ENCODE measurements at places on chromosomes 3 and 15.

GRCh38 chr3:48429317-48429959 is 448 bp downstream of the PLXNB1 start:
- DNase-seq: no peak

DNA sequence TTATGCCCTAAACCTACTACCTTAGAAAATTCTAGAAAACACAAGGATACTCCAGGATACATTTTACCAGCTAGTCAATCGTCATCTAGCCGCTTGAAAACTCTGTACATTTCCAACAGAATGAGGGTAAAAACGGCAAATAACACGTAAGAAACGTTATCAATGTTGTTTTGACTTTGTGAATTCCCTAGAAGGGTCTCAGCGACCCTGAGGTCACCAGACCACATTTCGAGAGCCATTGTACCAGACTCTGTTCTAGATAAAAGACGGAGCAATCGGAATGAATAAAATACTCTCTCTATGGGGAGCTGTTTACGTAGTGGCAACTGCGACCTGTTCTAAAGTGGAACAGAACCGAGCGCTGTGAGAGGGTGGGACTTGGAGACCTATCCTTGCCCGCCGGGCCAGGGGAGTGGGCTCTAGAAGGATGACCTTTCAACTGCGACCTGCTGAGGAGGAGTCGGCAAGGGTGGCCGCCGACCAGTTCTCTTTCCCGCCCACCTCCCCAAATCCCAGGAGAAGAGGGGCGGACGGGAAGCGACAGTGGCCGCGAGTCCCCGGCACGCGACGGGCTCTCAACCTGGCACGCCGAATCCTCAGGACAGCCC is 778 bp upstream of the AP4E1 start:
- DNase-seq: peak; percentile 1

DNA sequence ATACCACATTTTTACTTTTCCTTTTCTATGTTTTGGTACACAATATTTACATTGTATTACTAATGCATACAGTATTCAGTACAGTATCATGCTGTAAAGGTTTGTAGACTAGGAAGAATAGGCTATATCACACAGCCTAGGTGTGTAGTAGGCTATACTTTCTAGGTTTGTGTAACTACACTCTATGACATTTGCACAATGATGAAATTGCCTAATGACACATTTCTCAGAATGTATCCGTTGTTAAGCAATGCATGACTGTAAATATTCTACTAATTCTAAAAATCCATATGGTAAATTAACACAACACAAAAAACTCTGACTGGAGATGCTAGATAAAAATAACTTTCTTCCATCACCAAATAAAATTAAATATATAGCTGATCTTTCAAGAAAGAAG is 16.2 kb downstream of the NEDD4 start:
- no peak for DNase-seq

- DNase-seq: no peak
Measured at GRCh38 chr15:48560321-48561051, 85.0 kb downstream of the FBN1 start.

DNA sequence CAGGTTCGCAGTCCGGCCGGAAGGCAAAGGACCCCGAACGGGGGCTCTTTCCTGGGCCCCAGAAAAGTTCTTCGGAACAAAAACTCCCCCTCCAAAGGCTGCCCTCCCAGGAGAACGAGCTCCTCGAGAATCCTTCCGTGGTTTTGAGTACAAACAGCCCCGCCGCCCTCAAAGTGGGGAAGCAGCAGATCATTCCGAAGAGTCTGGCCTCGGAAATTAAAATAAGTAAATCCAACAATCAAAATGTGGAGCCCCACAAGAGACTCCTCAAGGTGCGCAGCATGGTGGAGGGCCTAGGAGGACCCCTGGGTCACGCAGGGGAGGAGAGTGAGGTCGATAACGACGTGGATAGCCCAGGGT is 1.3 kb downstream of the ARHGEF26 start:
- DNase-seq: no peak

DNA sequence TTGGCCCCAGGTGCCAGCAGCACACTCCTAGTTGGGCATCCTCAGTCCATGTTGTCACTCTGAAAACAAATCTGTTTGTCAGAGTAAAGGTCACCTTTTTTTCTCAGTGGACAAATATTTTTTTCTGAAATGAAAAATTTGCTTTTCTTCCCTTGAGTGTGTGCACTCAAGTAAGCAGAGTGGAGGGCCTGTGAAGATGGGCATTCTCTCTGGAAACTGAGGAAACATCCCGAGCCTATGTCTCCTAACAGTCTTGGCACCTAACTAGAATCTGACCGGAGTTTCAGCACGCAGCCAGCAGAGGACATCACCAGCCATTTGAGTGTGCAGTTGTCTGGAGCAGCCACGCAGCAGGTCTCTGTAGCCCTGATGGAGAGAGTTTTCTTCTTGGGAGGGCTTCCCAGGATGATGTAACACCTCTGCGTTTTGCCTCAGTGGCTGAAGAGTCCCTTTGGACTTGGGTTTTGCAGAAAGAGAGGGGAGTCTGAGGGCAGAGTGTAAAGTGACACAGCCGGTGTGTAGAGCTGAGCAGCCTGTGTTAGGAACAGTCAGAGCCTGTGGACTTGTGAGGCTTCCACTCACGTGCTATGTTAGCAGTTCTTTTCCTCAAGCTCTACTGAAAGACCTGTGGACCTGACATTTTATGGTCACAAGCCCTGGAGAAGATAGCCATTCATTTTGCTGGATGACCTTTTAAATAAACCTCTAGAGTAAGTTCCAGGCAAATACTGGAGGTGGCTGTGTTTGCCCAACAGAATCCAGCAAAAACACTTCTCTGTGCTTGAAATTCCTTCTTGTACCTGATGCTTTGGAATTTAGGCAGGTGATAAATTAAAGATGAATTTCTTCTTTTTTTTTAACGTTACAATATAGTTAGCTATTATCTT is 51.6 kb downstream of the ABHD2 start:
- DNase-seq: no peak

DNA sequence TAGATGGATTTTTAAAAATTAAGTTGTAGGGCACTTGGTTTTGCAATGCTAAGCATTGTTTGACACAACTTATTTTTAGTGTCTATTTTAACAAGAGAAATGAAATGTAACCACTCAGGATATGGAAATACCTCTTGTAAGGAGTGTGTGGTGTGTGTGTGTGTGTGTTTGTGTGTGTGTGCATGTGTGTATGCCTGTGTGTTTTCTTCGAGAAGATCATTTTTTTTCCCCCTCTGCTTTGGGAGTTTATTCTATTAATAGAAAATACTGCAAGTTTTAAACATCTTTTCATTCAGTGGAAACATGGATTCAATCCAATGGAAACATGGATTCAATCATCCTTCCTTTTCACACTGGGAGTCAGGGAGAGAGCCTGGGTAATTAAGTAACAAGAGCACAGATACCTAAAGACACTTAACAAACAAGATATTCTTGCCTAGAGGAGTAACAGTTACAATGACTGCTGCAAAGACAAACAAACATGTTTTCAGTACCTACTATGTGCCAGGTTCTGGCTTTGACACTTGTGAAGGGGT is 567.2 kb upstream of the TBL1XR1 start:
- DNase-seq: no peak

- no peak for DNase-seq
Measured at GRCh38 chr15:77529394-77530159, 103.1 kb downstream of the LINGO1 start.

DNA sequence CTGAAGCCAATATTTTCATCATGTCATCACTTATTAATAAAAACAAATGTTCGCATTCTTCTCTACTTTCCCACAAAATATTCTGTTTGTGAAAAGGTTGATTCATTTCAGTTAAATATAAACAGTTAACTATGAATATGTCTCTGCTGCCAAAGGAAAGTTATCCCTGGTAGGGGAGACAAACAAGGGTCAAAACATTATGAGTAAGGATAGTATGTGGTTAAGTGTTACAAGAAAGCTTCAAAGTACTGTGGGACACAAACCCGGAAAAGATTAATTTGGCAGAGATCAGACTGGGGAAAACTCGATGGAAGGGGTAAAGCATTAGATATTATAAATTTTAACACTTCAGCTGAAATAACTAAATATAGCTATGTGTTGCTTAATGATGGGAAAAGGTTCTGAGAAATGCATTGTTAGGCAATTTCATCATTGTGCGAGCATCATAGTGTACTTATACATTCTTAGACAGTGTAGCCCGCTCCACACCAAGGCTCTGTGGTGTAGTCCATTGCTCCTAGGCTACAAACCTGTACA is 436.5 kb upstream of the TBL1XR1 start:
- DNase-seq: no peak

DNA sequence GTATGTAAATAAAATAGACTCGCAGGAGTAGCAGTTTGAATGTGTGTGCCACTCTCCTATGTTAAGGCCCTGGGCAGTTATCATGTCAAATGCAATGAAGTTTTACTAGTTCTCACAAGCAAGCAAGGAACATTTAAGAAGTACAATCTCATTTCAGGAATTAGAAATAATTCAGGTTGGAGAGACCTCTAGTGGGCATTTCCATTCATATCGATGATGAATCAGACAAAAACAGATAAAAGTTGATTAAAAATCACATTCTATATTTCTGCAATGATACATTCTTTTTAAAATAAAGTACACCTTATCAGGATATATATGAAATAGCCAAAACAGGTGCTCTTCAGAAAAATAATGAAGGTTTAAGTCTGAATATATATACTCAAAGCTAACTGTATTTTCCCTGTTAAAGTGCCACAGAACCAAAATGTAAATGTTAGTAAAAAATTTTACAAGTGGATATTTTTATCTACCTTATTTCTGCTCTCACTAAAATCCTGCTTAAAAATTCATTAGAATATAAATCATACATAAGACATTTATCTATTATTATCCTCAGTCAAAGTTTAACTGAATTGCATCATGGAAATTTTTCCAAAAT is 492.4 kb upstream of the FRG2C start:
- DNase-seq: no peak

GRCh38 chr3:78079514-78079913 is 1039.6 kb downstream of the ROBO2 start:
- no peak for DNase-seq

- no peak for DNase-seq
Measured at GRCh38 chr3:88485001-88485400, 335.2 kb downstream of the C3orf38 start.

DNA sequence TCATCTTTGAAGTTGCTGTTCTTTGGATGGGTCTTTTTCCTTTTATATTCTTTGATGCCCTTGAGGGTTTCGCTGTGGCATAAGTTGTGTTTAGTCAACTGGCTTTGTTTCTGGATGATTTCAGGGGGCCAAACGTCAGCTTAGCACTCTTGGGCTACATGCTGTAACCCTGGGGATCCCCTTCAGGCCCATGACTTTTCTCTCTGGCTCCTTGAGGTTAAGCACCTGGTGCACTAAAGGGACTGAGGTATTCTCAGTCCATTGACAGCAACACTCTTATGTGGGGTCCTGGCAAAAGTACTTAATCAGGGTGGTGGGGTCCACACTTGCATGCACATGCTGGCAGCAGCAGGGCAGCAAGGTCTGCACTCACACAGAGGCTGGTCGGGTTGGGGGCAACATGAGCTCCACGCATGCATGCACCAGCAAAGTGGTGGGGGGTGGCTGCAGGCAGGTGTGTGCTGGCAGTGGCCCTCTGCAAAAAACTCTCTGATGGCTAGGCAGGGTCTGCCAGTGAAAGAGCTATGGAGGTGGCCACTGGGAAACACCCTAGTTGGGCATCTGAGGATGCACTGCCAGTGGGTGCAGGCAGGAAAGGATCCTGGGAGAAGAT is 38.1 kb upstream of the CD200R1L start:
- no peak for DNase-seq

GRCh38 chr3:181727341-181728032 is 15.8 kb downstream of the SOX2 start:
- DNase-seq: no peak

DNA sequence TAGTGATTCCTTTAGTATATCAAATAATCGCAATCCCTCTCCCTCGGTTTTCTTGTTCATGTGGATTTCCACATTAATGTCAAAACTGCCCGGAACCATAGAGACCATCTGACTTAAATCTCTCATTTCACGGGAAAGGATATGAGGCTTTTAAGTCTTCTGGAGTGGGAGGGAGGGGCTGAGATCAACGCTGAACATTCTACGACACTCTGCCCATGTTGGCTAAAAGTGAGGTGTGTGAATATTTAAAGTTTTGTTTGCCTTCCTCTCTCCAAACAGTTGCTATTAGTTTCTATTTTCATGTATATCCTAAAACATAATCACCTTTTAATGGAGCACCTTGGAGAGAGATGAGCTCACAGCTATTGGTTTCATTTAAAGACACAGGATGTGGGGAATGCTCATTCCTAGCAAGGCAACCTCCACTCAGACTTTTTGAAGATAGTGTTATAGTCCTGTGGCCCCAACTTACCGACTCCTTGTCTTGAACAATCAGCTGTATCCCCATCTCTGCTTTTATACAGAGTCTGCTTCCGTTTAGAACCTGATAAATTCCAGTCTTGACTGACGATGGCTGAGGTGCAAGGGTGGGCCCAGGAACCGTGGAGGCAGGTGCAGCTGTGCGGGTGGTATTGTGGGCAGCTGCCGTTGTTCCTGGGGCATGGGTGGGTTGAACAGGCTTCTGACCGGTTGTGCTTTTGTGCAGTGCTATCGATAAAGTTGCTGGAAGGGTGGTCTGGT is 9.2 kb downstream of the LAMP3 start:
- DNase-seq: no peak

GRCh38 chr15:67382723-67383122 is 128.1 kb downstream of the IQCH start:
- no peak for DNase-seq

DNA sequence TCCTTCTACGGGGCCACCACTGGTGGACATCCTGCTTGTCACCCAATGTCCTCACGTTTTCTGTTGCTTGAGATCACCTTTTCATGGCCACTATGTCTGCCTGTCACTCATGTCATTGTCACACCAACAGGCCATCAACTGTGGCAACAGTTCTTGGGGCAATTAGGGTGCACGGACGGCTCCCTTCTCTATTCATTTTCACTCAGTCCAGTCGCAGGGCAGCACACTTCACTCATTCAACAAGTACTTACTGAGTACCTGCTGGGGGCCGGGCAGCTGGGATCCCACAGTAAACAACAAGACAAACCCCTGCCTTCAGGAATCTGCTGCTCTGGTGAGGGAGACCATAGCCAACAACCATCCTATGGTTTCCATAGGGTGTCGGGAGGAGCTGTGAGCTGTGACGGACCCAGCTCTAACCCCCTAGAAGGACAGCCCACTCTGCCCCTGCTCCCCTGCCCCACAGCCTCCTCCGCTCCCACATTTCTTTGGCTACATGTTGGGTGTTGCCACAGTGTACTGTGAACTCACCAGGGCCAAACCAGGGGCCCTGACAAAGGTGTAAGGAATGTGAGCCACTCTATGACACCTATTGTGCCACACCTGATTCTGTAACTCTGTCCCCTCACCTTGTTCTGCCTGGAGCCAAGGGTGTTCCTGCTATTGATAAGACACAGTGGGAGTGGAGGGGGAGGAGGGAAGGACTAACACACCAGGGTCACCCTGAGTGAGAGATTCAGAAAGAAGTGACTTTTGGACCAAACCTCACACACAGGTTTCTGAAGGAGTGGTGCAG is 1.9 kb downstream of the VILL start:
- no peak for DNase-seq
